Heart right ventricle (tissue), 16 donors: ENCODE measurements at places on chromosomes 16 and 17. TPM values are rescaled to one million over a fixed set of nuclear protein-coding genes. Genes with fewer than 3 reads are reported as not detected.

The ENGASE gene
- polyA plus RNA-seq = 9.7 TPM

The CISD3 gene
- 83.6 TPM for polyA plus RNA-seq

The AOC3 gene
- polyA plus RNA-seq = 16.0 TPM

The PRDM7 gene
- polyA plus RNA-seq = not detected

The NLGN2 gene
- polyA plus RNA-seq = 7.6 TPM

The MYADML2 gene
- polyA plus RNA-seq = 0.26 TPM

The ZG16 gene
- polyA plus RNA-seq = not detected

The CRYM gene
- 37.1 TPM for polyA plus RNA-seq

The SMIM5 gene
- polyA plus RNA-seq = 3.1 TPM

The CDH1 gene
- polyA plus RNA-seq = 0.01 TPM

The TTYH2 gene
- 8.6 TPM for polyA plus RNA-seq

The NPIPA2 gene
- 0.20 TPM for polyA plus RNA-seq

The C1QTNF1 gene
- 224 TPM for polyA plus RNA-seq

The TBC1D3K gene
- polyA plus RNA-seq = not detected

The TOP2A gene
- polyA plus RNA-seq = 0.28 TPM

The MYH3 gene
- 1.2 TPM for polyA plus RNA-seq

The GNGT2 gene
- polyA plus RNA-seq = 4.6 TPM

The ATP2A1 gene
- polyA plus RNA-seq = 0.13 TPM

The ABCC3 gene
- 0.41 TPM for polyA plus RNA-seq

The KRT27 gene
- not detected for polyA plus RNA-seq

The PLLP gene
- polyA plus RNA-seq = 7.0 TPM

The KRTAP2-2 gene
- polyA plus RNA-seq = not detected

The NT5M gene
- polyA plus RNA-seq = 4.9 TPM

The PRRT2 gene
- 0.62 TPM for polyA plus RNA-seq

The EIF3C gene
- polyA plus RNA-seq = 549 TPM

The KRTAP2-3 gene
- not detected for polyA plus RNA-seq

The VMO1 gene
- polyA plus RNA-seq = 1.8 TPM

The NUPR1 gene
- polyA plus RNA-seq = 62.9 TPM

The CD79B gene
- 11.6 TPM for polyA plus RNA-seq

The INCA1 gene
- polyA plus RNA-seq = 0.83 TPM

The CD300E gene
- polyA plus RNA-seq = 0.07 TPM

The G6PC1 gene
- not detected for polyA plus RNA-seq

The SLC7A6 gene
- polyA plus RNA-seq = 22.6 TPM

The GDPD3 gene
- polyA plus RNA-seq = 6.4 TPM

The MIS12 gene
- 13.0 TPM for polyA plus RNA-seq

The TLE7 gene
- polyA plus RNA-seq = not detected

The ALDOC gene
- polyA plus RNA-seq = 122 TPM

The CCL7 gene
- polyA plus RNA-seq = 0.29 TPM

The CCL14 gene
- polyA plus RNA-seq = 28.6 TPM

The TACO1 gene
- 33.1 TPM for polyA plus RNA-seq

The NPLOC4 gene
- 40.3 TPM for polyA plus RNA-seq

The KRTAP9-2 gene
- polyA plus RNA-seq = not detected

The SLC43A2 gene
- 1.6 TPM for polyA plus RNA-seq

The HOXB13 gene
- polyA plus RNA-seq = not detected

The ITGAE gene
- 35.4 TPM for polyA plus RNA-seq

The PDK2 gene
- polyA plus RNA-seq = 129 TPM

The ELMO3 gene
- polyA plus RNA-seq = 1.9 TPM

The KRTAP3-1 gene
- polyA plus RNA-seq = not detected

The MMP25 gene
- 0.30 TPM for polyA plus RNA-seq

The CTRL gene
- 2.0 TPM for polyA plus RNA-seq

The PIP4K2B gene
- polyA plus RNA-seq = 15.3 TPM

The ZFP3 gene
- polyA plus RNA-seq = 3.1 TPM

The HSD11B2 gene
- 0.41 TPM for polyA plus RNA-seq

The USB1 gene
- 44.3 TPM for polyA plus RNA-seq

The NHERF2 gene
- 314 TPM for polyA plus RNA-seq

The EFNB3 gene
- 0.64 TPM for polyA plus RNA-seq

The CA5A gene
- not detected for polyA plus RNA-seq

The MT4 gene
- not detected for polyA plus RNA-seq
